Thoracic aorta (tissue), 2 donors: ENCODE measurements at places on chromosomes 6 and 20.

- DNase-seq, result no peak
Measured at GRCh38 chr6:75368151-75368779, 83.7 kb upstream of the TMEM30A start.

GRCh38 chr6:34521463-34522285 lies 34.5 kb downstream of the SPDEF start:
- DNase-seq, result no peak

- no peak for DNase-seq
Measured at GRCh38 chr20:17466641-17467040, 64.5 kb downstream of the BFSP1 start.

DNA sequence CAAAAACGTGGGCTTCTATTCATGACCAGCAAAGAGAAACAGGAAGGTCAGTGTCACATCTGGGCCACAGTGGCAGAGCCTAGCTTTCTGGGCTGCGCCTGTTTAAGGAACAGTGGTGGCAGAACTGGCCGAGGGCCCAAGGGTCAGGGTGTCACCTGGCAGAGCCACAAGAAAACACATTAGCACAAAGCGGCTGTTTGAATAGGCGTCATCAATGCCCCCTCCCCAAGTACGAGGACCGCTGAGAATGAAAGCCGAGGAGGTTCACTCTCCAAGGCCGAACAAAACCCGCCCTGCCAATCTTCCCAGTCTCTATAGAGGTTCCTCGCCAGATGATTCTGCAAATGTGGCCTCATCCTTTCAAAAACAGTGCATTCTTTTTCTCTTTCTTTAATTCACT lies 125.2 kb upstream of the TRAF3IP2 start:
- DNase-seq, result no peak

- no peak for DNase-seq
Measured at GRCh38 chr20:17568045-17568788, 1.7 kb upstream of the DSTN start.
